Memory B cell (primary cell): ENCODE measurements at places on chromosomes 4 and X.

DNA sequence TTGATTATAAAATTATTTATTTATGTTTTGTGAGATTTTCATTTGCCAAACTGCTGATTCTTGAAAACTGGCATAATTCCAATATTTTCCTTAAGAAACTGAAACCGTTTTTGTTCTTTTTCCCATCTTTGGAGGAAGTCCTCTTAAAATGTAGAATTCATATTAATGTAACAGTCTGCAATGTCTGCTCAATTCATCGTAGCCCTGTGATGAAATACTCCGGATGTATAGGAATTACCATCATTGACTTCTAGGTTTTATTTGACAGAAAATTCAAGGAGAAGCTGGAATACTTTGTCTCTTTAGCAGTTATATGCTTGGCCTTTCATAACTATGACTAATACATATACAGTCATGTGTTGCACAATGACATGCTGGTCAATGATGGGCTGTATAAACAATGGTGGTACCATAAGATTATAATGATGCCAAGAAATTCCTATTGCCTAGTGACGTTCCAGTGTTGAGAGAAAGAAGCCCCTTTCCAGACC lies 185.0 kb upstream of the GPRIN3 start:
- H3K27ac ChIP-seq = no peak overlapping the region
- no peaks in the 10 kb centered on the region for H3K4me1 ChIP-seq
- H3K36me3 ChIP-seq = no peaks in the 10 kb centered on the region
- DNase-seq = no peak

GRCh38 chr4:178612733-178613132 lies 1170.5 kb upstream of the AGA start:
- H3K4me3 ChIP-seq = no peak overlapping the region
- no peaks in the 10 kb centered on the region for H3K27me3 ChIP-seq
- no peaks in the 10 kb centered on the region for H3K36me3 ChIP-seq
- no peak overlapping the region for H3K27ac ChIP-seq
- no peaks in the 10 kb centered on the region for H3K4me1 ChIP-seq

GRCh38 chrX:82556588-82556987 lies 951.5 kb upstream of the POU3F4 start:
- H3K4me1 ChIP-seq = no peaks in the 10 kb centered on the region
- H3K4me3 ChIP-seq = no peak overlapping the region
- no peaks in the 10 kb centered on the region for H3K27me3 ChIP-seq
- H3K36me3 ChIP-seq = no peaks in the 10 kb centered on the region
- no peak for DNase-seq

GRCh38 chr4:26272654-26273615 lies 47.9 kb upstream of the RBPJ start:
- no peak overlapping the region for H3K27ac ChIP-seq
- no peaks in the 10 kb centered on the region for H3K4me1 ChIP-seq
- peaks cover 6% of the 10 kb centered on the region for H3K27me3 ChIP-seq
- DNase-seq = no peak
- no peak overlapping the region for H3K4me3 ChIP-seq

DNA sequence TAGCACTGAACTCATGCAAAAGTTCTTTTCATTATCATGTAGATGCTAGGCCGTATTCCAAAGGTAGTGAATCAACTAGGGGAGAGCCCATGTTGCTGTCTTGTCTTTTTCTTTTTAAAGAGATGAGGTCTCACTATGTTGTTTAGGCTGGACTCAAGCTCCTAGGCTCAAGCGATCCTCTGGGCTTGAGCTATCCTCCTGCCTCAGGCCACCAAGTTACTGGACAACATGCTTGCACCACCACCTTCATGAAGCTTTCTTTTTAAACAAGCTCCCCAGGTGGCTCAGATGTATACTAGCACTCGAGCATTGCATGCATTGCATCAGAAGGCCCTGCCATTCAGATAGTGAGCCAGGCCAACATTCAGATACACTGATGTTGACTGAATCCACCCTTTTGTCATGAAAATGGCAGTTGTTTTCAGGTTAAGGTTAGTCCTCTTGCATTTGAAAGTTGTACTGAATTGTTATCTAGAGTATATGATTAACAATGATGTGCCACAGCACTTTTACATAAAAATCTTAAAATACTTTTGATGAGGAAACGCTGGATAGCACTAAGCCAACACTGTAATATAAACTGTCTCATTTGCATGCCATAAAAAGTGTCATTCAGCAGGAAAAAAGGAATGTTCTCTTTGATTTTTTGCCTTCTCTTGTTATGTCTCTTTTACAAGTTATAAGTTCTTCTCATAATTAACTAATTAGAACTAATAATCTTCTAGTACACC lies 76.7 kb downstream of the FNIP2 start:
- no peak overlapping the region for H3K27ac ChIP-seq
- H3K4me3 ChIP-seq = no peak overlapping the region
- no peak for DNase-seq
- peaks cover 10% of the 10 kb centered on the region for H3K27me3 ChIP-seq
- H3K4me1 ChIP-seq = no peaks in the 10 kb centered on the region

DNA sequence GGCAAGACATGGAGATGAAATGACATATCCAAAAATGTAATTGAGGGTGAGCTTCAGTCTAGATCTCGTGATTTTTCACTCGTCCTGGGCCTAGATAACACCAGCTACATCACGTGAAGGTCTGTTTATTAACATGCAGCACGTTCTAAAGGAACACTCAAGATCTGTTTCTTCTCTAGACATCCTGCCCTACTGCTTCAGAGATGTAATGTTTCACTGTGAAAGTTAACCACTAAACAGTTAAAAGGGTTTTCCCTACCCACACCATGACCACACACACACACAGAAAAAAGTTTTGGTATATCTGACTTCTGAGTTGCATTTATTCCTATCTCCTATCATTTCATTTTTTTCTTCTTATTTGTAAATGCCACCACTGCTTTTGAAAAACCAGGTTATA lies 52.3 kb upstream of the SMIM31 start:
- H3K4me3 ChIP-seq = no peak overlapping the region
- no peak for DNase-seq
- no peaks in the 10 kb centered on the region for H3K36me3 ChIP-seq

DNA sequence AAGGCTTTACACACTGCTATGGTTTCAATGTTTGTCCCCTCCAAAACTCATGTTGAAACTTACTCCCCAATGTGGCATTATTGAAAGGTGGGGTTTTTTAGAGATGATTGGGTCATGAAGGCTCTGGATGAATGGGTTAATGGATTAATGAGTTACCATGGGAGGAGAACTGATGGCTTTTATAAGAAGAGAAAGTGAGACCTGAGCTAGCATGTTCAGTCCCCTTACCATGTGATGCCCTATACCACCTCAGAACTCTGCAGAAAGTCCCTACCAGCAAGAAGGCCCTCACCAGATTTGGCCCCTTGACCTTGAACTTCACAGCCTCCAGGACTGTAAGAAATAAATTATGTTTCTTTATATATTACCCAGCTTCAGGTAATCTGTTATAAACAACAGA lies 68.9 kb upstream of the CAPN6 start:
- no peaks in the 10 kb centered on the region for H3K27me3 ChIP-seq
- no peaks in the 10 kb centered on the region for H3K4me1 ChIP-seq
- no peak for DNase-seq
- no peaks in the 10 kb centered on the region for H3K36me3 ChIP-seq
- no peak overlapping the region for H3K4me3 ChIP-seq
- no peak overlapping the region for H3K27ac ChIP-seq

DNA sequence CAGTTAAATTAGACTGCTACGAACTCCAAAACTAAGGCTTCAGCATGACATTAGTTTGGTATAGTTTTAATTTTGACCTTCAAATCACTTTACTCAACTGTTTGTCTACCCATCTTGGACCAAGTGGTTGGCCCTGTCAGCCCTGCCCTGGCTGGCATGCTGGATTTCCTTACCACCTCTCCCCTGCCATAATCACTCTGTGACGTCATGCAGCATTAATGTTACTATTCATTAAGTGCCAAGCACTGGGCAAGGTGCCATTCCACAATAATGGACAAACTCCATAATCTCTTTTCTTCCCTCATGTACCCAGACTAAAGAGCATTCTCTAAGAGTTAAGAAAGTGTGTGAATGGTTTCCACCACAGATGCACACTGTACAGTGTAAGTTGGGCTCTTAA lies 277.0 kb upstream of the INTU start:
- H3K4me3 ChIP-seq = no peak overlapping the region
- DNase-seq = no peak
- H3K36me3 ChIP-seq = no peaks in the 10 kb centered on the region
- no peaks in the 10 kb centered on the region for H3K4me1 ChIP-seq
- no peak overlapping the region for H3K27ac ChIP-seq

- DNase-seq = no peak
- peaks cover 19% of the 10 kb centered on the region for H3K27me3 ChIP-seq
- H3K4me1 ChIP-seq = peaks cover 17% of the 10 kb centered on the region
- peak within 1 kb of the TSS; percentile 70 for H3K4me3 ChIP-seq
These were observed at the start of gene CXXC4 for GRCh38 chr4:104494822-104495559. Gene CXXC4, minus strand, starts transcription at chr4:104494894. Its CDS starts 3,092 bp downstream, at chr4:104491802.

DNA sequence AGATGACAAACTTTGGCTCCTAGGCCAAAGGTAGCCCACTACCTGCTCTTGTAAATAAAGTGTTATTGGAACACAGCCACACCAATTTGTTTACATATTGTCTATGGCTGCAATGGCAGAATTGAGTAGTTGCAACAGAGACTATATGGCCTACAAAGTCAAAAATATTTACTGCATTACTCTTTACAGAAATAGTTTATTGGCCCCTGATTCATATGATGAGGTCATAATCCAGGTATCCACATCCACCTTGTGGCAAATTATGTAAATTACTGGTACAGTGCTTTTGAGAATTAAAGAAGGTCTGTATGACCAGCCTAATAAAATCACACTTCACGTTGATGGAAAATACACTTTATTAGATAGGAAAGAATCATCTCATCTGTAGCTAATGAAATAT lies 337.0 kb upstream of the DDX53 start:
- DNase-seq = no peak
- H3K27ac ChIP-seq = no peak overlapping the region
- H3K4me3 ChIP-seq = no peak overlapping the region
- no peaks in the 10 kb centered on the region for H3K36me3 ChIP-seq
- no peaks in the 10 kb centered on the region for H3K27me3 ChIP-seq

- H3K27me3 ChIP-seq = no peaks in the 10 kb centered on the region
- H3K4me3 ChIP-seq = no peak overlapping the region
These were observed 652.9 kb downstream of the ADGRL3 start for GRCh38 chr4:61853041-61853440.

- DNase-seq = no peak
- H3K4me1 ChIP-seq = no peaks in the 10 kb centered on the region
- H3K36me3 ChIP-seq = no peaks in the 10 kb centered on the region
These were observed 64.2 kb upstream of the PJA1 start for GRCh38 chrX:69229436-69229835.

DNA sequence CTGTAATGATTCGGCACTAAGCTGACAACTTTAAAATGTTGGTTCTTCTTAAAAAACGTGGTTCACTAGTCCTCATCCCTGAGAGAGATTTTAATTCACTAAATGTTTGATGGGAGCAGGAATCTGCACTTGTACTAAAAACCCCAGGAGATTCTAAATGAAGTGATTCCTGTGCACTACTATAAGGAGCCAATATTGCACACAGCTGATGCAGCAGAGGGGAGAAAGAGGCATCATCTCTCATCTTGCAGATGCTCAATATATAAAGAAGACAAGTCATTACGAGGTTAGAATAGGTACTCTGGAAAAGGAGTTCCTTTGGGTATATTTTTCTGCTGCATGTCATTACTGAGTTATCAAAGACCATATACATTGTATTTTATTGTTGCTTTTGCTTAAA lies 207.6 kb upstream of the RASGEF1B start:
- H3K4me3 ChIP-seq = no peak overlapping the region
- H3K4me1 ChIP-seq = no peaks in the 10 kb centered on the region
- H3K27ac ChIP-seq = no peak overlapping the region
- DNase-seq = no peak
- no peaks in the 10 kb centered on the region for H3K36me3 ChIP-seq

DNA sequence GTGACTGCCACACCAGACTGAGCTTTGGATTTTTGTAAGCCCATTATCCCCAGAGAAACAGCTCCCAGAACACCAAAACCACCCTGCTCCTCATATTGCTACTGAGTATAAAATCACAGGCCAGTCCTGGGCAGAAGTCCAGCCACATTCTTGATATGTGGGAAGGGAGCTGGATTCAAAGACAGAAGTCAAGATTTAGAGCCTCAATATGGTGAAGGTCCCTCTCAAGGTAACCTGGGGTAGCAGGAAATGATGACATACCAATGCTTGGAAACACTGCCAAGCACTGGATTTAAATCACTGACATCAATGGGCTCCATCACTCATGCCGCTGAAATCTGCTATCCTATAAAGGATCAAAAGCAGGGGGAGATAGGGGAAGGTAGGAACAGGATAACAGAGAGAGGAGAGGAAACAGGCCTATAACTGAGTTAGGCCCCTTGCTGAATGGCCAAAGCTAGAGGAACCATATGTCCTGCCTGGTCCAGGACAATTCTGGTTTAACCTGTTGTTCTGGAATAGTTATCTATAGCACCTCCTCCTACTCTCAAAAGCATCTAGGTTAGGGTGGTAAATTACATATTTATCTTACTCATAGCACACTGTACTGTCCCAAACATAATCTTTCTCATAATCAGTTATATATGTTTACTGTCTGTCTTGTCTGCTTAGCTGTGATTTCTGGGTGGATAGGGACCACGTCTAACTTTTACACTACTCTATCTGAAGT lies 83.7 kb upstream of the NHS start:
- H3K27me3 ChIP-seq = no peaks in the 10 kb centered on the region
- no peak overlapping the region for H3K4me3 ChIP-seq
- no peaks in the 10 kb centered on the region for H3K4me1 ChIP-seq
- no peaks in the 10 kb centered on the region for H3K36me3 ChIP-seq
- no peak for DNase-seq
- H3K27ac ChIP-seq = no peak overlapping the region

DNA sequence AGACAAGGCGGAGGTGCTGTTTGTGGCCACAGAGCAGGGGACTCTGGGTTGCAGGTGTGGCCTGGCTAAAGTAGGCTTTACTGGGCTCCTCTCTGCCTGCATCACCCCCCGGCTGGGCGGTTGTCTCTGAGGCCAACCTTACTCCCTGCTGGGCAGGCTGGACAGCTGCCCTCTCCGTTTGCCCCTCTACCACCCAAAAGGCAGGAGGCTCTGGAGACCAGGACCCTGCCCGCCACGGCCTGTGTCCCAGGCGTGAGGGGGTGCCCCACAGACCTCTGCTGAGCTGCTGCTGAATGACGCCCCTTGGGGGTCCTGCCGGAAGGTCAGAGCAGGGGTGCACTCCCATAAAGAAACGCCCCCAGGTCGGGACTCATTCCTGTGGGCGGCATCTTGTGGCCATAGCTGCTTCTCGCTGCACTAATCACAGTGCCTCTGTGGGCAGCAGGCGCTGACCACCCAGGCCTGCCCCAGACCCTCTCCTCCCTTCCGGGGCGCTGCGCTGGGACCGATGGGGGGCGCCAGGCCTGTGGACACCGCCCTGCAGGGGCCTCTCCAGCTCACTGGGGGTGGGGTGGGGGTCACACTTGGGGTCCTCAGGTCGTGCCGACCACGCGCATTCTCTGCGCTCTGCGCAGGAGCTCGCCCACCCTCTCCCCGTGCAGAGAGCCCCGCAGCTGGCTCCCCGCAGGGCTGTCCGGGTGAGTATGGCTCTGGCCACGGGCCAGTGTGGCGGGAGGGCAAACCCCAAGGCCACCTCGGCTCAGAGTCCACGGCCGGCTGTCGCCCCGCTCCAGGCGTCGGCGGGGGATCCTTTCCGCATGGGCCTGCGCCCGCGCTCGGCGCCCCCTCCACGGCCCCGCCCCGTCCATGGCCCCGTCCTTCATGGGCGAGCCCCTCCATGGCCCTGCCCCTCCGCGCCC lies 920 bp downstream of the HTT-AS start:
- peaks cover 2% of the 10 kb centered on the region for H3K36me3 ChIP-seq
- no peak for DNase-seq
- peaks cover 22% of the 10 kb centered on the region for H3K4me1 ChIP-seq
- no peak overlapping the region for H3K27ac ChIP-seq
- H3K4me3 ChIP-seq = peak overlapping the region; percentile 98
